NCI-H2081 treated with DMSO at 0.1 percent for 48 hours (cell line): ENCODE measurements at places on chromosomes 16 and 17.

DNA sequence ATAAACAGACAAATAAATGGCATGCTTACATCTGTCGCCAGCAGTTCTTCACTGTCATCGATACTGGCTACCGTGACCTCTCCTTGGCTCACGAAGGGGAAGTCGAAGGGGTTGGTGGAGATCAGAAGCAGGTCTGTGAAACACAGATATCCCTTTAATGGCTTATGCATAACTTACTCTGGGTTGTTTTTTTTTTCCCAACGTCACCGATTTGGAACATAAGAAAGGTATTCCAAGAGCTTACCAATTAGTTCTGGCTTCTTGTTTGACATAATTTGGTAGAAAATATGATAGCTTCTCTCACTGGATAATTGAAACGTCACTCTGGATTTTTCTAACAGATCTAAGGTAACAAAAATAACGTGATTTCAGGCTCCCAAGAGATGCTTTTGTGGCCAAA is 18.2 kb downstream of the MYH13 start:
- no peak for DNase-seq

DNA sequence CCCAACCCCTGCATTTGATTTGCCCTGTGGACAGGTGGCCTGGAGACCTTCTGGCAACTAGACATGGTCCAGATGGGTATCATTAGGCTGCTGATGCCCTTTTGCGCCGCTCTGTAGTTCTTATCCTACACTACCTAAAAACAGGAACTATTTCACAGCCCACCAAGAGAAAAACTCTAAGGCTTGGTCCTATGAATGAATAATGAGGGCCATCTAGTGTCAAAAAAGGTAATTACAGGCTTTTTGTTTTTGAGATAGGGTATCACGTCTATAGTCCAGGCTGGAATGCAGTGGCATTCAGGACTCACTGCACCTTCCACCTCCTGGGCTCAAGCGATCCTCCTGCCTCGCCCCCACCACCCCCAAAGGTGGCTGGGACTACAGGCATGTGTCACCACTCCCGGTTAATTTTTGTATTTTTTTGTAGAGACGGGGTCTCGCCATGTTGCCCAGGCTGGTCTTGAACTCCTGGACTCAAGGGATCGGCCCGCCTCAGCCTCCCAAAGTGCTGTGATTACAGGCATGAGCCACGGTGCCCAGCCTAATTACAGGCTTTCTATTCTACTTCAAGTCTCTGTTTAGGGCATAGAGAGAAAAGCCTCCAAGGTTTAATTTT is 20.9 kb downstream of the COIL start:
- no peak for DNase-seq

DNA sequence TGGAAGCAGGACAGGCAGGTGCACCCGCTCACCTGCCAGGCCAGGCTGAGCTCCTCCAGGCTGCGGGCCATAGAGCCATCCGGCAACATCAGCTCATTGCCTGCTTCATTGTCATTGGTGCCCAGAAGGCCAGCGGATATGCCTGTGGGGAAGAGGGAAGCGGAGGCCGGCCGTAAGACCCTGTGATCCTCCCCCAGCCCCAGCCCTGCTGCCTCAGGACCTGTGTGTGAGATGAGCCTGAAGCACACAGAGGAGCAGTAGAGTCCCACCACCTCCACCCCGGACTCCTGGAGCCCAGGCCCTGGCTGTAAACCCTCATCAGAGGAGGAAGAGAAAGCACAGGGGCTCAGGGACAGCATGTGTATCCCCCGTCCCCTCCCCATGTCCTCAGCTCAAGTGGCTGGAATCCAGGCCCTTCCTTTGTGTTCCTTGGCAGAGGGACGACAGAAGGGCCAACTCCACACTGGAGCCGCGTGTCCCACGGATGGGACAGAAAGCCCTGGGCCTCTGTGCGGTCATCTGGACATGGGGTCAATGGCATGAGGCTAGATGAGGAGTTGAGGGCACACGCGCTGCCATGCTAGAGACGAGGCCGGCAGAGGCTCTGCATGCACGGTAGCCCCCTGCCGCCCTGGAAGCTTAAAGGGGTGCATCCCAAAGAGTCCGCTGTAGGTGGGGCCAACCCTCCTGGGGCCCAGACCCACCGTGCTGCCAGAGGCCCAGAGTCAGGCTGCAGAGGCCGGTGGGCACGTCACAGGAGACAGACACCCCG is 39.1 kb downstream of the RMI2 start:
- no peak for DNase-seq

- no peak for DNase-seq
Observed at GRCh38 chr17:46733837-46734475, 84.5 kb downstream of the WNT3 start.

GRCh38 chr16:23821467-23821866 is 14.3 kb upstream of the PRKCB start:
- DNase-seq: no peak

DNA sequence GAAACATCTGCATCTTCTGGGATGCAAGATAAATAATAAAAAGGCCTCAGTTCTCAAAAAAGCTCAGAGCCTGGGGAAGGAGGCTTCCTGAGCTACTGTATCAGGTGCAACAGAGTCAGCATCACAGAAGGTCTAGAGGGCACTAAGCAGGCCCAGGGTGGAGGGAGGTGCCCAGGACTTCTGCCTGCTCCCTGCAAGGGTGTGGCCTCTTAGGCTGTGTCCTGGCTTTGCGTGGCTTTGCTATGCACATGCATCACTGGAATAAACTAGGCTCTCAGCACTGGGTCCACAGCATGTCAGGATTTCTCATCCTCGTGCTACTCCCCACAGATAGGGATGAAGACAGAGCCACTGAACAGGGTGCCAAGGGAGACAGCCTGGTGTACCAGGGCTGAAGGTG is 25.5 kb downstream of the CDK5R1 start:
- no peak for DNase-seq

- no peak for DNase-seq
Observed at GRCh38 chr16:70809392-70810060, 8.6 kb upstream of the VAC14 start.

- no peak for DNase-seq
Observed at GRCh38 chr16:69087161-69087581, 18.3 kb upstream of the HAS3 start.

- no peak for DNase-seq
Observed at GRCh38 chr16:84471316-84471715, 33.1 kb downstream of the MEAK7 start.

- no peak for DNase-seq
Observed at GRCh38 chr17:17079336-17079735, 37.1 kb downstream of the MPRIP start.

- no peak for DNase-seq
Observed at GRCh38 chr17:79797492-79798298, 818 bp upstream of the CBX8 start.

DNA sequence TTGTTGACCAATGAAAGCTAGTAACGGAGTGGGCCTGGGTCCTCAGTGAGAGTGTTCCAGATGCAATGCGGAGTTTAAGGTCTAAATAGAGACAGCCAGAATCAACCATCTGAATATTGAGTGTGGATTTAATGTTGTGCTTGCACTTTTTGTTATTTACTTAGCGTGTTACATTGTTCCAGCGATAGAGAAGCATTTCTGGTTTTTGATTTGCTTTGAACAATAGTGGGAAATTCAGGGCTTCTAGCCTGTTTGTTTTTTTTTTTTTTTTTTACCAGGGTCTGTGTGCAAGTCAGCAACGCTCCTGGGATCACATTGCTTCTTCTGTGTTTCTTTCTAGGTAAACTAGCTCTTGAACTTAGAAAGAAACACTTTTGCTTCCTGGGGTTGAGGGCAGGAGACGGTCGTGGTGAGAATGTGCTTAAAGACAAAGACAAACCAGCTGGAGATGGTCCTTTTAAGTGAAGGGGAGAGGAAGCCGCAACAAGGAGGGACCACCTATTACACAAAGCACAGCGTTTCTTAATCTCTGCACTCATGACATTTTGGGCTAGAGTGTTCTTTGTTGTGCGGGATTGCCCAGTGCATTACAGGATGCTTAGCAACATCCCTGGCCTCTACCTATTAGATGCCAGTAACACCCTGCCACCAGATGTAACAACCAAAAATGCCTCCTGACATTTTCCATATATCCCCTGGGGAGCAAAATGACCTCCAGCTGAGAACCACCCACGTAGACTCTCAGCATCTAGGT is 119.2 kb downstream of the MAP2K6 start:
- no peak for DNase-seq

DNA sequence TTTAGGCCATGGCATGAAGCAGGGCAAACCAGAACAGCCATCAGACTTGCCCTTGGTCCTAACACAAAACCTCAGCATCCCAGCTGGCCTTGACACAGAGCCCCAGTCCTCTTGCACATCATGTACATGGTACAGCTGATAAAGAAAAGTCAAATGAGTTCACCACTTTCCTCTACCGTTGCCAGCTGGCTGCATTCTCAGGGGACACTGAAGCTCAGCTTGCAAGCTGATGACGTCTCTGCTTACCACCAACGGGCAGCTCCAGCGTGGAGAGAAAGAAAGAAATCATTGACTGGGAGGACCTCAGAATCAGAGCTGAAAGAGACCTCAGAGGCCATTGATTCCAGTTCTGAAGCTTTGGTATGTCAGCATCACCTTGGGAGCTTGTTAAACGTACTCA is 80.7 kb upstream of the CES5A start:
- DNase-seq: no peak

DNA sequence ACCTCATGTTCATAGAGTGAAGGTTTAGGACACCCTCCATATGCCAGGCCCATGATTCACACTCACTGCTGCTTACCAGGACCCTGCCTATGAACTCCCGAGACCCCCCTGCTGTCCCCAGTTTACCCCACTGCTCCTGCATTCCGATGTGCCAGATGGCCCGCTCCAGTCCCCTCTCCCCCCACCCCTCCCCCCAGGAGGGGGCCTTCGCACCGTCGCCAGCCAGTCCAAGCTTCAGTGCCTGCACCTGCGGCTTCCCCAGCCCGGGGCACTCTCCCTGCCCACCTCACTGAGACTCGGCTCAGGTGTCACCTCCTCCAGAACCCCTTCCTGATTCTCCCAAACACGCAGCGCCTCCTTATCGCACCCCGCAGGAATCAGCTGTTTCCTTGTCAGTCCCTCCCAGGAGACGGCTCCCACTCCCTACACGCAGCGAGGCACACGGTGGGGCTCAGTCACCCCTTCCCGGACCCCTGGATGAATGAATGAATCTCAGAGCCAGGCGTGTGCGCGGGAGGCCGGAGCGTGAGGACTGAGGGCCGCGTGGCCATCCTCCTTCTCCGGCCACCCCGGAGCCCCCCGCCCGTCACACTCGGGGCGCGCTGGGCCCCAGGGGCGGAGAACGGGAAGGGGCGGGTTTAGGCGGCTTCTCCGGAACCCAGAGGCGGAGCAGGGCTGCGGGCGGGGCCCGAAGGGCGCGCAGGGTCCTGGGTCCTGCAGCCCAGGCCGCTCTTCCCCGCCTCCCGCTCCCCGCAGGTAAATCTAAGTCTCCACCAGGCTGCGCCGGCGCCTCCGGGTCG is 1.6 kb downstream of the MYO1C start:
- no peak for DNase-seq

- no peak for DNase-seq
Observed at GRCh38 chr17:73255671-73256181, 6.0 kb downstream of the CPSF4L start.

DNA sequence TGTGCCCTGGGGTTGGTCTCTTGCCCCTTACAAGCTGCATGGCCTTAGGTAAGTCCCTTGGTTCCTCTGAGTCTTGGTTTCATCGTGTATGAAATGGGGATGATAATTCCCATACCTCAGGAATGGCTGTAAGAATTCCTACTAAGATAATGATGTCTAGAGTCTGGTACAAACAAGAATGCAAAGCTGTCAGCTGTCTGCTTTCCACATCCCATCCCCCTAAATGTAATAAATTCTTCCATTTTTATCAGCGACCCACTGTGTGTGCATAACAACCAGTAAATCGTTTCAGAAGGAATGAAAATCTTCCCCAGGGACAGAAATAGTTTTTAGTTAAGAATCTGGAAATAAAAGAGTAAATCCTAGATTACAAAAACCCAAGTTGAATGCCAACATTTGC is 95.4 kb downstream of the CPPED1 start:
- DNase-seq: no peak

DNA sequence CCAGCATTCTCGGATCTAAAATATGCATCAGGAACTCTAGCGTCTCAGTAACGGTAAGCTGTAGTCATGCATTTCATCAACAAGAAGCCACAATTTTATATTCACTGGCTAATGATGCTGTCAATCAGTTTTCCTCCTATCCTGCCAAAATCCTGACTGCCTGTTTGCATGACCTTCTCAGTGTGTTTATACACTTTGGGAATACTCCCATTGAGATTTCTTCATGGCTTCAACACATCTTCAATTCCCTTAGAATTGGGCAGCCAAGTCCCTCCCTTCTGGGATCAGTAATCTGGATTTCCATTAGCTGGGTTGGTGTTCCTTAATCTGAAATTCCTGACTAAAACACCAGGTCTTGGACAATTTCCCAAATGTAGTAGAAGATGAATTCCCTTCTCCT is 348.9 kb upstream of the DYNLRB2 start:
- no peak for DNase-seq

DNA sequence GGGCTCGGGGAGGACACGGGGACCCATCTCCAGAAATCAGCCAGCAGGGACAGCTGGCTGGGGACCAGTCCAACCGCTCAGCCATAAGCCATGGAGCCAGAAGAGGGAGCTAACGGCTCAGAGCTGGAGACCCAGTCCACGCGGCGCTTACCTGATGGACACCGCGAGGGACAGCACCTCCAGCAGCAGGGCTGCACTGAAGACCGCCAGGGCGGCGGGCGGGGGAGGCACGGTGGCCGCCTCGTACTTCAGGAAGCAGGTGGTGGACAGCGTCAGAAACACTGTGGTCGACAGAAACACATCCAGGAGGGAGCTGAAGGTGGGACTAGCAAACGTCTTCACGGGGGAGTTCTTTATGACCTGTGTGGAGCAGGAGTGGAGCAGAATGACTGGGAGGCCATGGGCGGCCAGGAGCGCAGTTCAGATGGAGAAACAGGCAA is 102.6 kb upstream of the CREBBP start:
- no peak for DNase-seq

DNA sequence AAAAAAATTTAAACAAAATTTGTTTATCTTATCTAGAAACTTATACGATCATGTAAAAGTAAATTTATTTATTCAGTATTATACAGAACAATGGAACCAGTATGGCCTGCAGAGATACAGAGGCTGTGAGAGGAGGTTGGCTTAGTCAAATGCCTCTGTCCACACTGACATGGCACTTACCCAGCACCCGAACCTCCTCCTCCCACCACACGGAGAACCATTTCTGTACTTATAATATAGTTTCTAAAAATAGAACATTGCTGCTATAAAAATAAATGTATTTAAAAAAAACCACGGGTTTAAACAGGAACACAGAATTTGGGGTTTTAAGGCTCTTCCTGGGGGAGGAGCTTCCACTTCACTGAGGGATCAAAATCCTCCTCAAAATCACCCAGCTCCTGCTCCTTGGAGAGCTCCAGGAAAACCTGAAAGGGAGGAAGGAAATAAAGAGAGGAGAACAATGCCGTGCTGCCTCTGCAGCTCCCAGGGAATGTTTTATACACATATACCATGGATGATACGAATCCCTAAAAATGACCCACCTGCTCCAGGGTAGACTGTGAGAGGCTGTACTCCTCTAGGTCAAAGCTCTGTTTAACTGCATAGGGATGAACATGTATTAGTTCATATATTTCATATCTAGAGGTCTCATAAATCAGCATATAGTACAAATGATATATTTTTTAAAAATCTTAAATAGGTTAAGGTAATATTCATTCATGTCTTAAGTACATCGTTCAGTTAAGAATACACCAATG is 87.3 kb downstream of the ABCA8 start:
- no peak for DNase-seq
